ENCODE measurements at places on chromosomes 11 and 22.

- DNase-seq: no peak
These were observed 38.8 kb downstream of the LRRC32 start for GRCh38 chr11:76631566-76632308.

GRCh38 chr11:85831050-85831449 is 20.1 kb upstream of the SYTL2 start:
- no peak for DNase-seq

- DNase-seq: no peak
These were observed 75.8 kb downstream of the RAB30 start for GRCh38 chr11:82995754-82996398.

GRCh38 chr22:27170491-27170890 is 513.1 kb downstream of the MIAT start:
- no peak for DNase-seq

GRCh38 chr11:94732617-94733281 is 35.4 kb upstream of the AMOTL1 start:
- no peak for DNase-seq

- DNase-seq: no peak
These were observed 257.2 kb downstream of the ST3GAL4 start for GRCh38 chr11:126612671-126613070.

- no peak for DNase-seq
These were observed 26.6 kb downstream of the SC5D start for GRCh38 chr11:121318848-121319834.

DNA sequence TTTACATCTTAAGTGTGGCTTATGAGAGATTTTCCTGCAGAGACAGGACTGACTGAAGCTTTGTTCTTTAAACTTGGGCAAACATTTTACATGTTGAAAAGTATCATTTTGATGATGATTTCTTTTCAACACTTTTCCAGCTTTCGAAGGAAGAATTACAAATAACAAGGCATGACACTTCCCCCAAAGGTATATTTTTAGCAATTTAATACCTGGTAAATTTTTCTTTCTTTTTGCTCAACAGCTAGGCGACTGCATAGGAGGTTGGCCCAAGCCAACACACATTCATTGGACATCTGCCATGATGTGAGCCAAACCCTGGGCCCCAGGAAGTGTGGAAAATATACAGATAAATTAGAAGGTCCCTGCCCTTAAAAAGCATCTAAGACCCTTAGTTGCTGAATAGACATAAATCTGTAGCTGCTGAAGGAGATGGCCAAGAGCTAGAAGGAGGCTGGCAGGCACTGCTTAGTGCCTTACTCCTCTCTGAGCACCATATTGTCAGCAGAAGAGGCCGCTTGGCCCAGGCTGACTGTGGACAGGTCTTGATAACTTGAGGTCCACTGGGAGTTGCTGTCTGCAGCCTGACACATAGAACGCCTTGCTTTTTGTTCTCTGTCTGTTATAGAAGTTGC is 53.3 kb upstream of the CD44 start:
- no peak for DNase-seq

Measured in stimulated activated CD4-positive, alpha-beta T cell treated with anti-CD3 and anti-CD28 coated beads, Interleukin-4, amount 100 ng/mL, for 48 hours (primary cell).